ENCODE measurements at places on chromosomes 4 and X. TPM values are rescaled to one million over a fixed set of nuclear protein-coding genes. Genes with fewer than 3 reads are reported as not detected.

Gene PHOX2B
- total RNA-seq, result not detected

Gene F8A3
- 1.0 TPM for total RNA-seq

Gene GABRG1
- not detected for total RNA-seq

Gene GRIA2
- total RNA-seq, result not detected

Gene PFKFB1
- total RNA-seq, result 0.10 TPM

Gene CENPVL1
- total RNA-seq, result not detected

Gene TMPRSS11F
- total RNA-seq, result not detected

Gene FAM9B
- not detected for total RNA-seq

Gene UCHL1
- 938 TPM for total RNA-seq

Gene FGF13
- 0.05 TPM for total RNA-seq

Gene PAGE4
- not detected for total RNA-seq

Gene DCHS2
- 0.01 TPM for total RNA-seq

Gene NEIL3
- total RNA-seq, result 7.1 TPM

Gene TIMP1
- 279 TPM for total RNA-seq

Gene SLC6A14
- not detected for total RNA-seq
